ENCODE measurements at places on chromosomes 5 and 9. TPM values are rescaled to one million over a fixed set of nuclear protein-coding genes. Genes with fewer than 3 reads are reported as not detected.

The ANKRD20A1 gene
- total RNA-seq, result 2.8 TPM

DNA sequence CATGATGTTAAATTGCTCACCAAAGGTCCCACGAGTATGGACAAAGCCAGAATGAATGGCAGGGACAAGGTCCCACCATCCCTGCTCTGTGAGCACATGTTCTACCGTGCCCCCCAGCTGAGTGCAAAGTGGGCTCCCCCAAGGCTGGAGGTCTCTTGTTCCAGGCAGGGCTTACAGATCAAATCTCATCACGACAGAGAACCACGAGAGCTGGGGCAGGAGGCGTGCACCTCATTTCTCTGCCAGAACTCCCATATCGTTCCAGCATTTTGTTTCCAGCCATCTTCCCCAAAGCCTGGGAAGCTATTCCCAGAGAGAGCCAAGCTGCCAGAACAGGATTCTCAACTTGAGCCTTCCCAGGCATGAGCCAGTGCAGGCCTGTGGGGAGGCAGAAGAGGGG is 108.5 kb downstream of the ZNF354C start:
- DNase-seq, result no peak

DNA sequence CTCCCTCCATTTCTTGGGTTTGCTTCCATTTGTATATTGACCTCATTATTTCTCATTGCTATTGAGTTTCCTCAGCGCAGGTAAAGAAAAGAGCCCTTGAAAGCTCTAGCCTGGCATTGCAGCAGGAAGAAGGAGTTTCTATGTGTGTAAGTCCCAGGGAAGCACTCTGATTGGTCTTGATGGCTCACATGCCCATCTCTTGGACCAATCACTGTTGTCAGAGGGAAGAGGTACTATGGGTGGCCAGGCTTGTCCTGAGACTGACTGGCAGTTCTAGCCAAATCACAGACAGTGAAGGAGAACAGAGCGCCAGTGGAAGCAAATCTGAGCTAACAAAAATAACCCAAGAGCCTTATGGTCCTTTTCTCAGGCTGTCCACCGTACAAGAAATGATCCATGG is 219.0 kb downstream of the PAX5 start:
- DNase-seq, result no peak

The SPINK1 gene
- 1.8 TPM for total RNA-seq

DNA sequence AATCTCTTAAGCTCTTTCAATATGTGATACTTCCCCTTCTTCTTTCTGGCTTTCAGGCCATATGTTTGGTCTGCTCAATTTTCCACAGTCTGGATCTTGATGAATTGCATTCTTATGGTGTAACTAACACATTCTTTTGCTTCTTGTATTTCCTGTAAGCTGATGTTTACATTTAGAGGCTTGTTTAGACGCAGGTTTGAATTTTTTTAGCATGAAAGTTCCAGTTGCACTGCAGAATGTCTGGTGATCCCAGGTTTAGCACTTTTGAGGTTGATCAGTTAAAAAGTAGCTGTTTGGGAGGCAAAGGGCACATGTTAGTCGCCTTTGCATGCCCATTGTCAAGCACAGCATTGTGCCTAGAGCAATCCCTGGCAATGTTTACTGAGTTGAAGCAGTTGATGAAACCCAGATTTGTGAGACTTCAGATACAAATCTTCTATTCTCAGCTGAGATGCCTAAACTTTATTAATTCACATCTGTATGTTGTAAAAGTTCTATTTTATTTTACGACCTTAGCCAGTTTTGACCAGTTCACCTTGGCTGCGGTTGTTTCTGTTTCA is 59.6 kb upstream of the SPATA31C2 start:
- no peak for DNase-seq

The RLN2 gene
- total RNA-seq, result 0.85 TPM
